ENCODE measurements at places on chromosomes 2 and 18. TPM values are rescaled to one million over a fixed set of nuclear protein-coding genes. Genes with fewer than 3 reads are reported as not detected.
A peak's percentile ranks its signal among the peaks of the same experiment; 100 is the strongest.

DNA sequence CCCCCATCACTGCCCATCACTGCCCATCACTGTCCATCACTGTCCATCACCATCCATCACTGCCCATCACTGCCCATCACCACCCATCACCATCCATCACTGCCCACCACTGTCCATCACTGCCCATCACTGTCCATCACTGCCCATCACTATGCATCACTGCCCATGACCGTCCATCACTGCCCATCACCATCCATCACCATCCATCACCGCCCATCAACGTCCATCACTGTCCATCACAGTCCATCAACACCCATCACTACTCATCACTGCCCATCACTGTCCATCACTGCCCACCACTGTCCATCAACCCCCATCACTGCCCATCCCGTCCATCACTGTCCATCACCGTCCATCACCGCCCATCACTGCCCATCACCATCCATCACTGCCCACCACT, 57.8 kb upstream of the OTOS start:
- DNase-seq = no peak

DNA sequence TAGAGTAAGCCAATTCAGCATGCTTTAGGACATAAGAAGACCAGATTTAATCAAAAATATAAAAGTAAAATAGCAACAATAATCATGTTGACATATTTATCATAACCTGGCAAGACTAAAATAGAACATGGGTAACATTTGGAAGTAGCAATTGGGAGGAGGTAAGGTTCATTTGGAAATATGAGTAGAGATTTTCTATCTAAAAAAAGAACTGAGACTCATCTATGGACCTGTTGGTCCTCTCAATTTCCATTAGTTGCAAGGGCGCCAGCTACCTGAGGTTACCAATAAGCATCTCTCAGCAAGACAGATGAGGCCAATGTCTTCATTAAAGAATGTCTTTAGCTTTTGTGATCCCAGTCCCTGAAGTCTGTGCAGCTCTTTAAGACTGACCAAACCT, 196.0 kb downstream of the IRS1 start:
- no peak for DNase-seq

DNA sequence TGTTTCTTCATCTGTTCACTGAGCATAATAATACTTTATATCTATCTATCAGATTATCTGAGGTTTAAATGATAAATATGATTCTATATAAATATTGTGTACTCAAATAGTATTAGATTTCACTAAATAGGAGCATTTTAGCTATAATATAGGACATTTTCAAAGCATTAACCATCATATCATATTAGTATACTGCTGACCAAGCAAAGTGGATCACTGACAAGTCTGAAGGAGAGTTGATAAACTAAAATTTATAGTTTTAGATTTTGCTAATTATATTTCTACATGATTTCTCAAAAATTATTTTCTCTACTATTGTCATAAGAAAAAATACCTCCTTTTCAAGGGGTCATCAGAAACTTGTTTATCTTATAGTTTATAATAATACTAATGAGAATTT, 937.8 kb upstream of the LRATD1 start:
- no peak for DNase-seq

- no peak for DNase-seq
These were observed 8.3 kb upstream of the RPS7 start for GRCh38 chr2:3566806-3567205.

- DNase-seq = no peak
These were observed 44.2 kb downstream of the DPYSL5 start for GRCh38 chr2:26892133-26892532.

- DNase-seq = no peak
These were observed 22.4 kb downstream of the CRYGD start for GRCh38 chr2:208101716-208102631.

DNA sequence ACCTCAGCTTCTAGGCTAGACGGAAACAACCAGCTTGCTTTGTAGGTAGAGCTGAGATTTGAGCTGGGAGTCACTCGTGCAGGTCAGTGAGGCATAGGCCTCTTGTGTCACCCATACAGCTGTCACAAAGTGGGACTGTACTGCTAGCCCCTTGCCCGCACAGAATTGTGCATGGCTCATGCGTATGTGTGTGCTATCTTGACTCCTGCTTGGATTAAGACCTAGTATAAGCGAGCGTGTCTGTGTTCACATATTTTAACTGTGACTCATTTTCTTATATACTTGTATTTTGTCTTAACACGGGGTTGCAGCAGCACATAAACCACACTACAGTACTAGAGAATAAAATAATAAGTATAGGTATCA, 20.1 kb downstream of the CEP68 start:
- DNase-seq = no peak

DNA sequence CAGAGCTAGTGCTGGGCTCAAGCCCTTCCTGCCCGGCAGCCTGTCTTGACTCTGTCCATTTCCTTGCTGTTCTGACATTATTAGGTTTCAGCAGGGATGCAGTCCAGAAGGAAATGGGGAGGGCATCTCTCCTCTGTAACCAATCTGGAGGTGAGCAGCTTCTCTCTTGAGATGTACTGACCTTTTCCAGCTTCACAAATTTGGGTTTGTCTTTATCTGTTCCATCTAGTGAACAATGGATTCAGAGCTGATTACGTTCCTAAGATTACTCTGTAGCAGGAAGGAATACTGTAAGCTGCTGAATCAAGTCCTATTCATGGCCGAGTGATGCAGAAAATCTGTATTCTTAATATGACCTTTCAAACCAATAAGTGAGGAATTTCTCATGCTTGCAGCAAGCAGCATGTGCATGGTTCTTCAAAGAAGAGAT, 11.0 kb downstream of the PLA2R1 start:
- DNase-seq = no peak

DNA sequence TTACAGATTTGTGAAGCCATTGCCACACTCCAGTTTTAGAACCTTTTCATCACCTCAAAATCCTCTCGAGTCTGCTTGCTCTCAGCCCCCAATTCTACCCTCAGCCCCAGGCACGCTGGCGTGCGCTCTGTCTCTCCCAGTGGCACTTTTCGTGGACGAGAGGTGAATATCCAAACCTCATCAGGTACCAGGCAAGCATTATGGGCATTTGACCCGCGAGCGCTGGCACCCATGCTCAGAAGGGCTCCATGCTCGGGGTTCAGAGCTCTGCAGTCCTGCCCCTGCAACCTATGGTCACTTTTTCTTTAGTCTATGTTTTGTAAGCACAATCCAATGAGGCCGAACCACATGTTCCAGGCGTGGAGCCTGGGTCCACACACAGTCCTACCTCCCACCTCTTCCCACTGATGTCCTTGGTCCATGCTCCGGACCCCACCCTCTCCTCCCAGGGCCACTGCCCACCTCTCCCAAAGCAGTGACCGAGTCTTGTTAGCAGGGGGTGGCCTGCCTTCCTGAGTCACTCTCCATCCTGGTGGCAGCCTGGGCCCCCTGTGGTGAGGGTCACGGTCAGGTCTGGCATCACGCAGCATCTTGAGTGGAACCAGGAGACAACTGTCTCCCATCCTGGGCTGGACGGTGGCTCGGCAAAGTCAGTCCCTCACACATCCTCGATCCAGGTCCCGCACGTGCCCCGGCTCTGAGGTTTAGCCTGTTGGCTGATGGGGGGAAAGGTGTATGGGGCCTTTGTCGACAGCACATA, 256.9 kb downstream of the NDUFA10 start:
- peak; percentile 21 for DNase-seq

GRCh38 chr2:55487686-55488085, 31.8 kb upstream of the CFAP36 start:
- DNase-seq = no peak

- no peak for DNase-seq
These were observed 164.1 kb upstream of the CCDC68 start for GRCh38 chr18:55123361-55123760.

- DNase-seq = no peak
These were observed 9.7 kb upstream of the SLC39A10 start for GRCh38 chr2:195647302-195647701.

- peak; percentile 15 for DNase-seq
These were observed 260.3 kb downstream of the HDAC4 start for GRCh38 chr2:239140346-239141020.

DNA sequence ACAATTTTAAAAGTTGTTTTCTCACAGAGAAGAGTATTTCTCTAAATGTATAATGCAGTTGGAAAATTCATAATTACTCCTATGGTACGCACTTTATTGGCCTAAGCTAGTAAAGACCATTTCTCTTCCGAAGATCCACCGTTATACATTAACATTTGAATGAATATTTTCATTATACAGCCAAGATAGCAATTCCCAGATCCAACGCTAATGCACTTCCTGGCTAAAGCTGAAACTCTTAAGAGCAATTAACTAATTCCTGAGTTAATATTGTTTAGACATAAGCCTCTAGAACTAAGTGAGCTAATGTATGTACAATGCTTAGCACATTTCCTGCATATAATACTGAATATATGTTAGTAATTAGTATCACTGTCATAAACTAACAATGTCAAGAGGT, 56.2 kb downstream of the PDK1 start:
- DNase-seq = no peak

DNA sequence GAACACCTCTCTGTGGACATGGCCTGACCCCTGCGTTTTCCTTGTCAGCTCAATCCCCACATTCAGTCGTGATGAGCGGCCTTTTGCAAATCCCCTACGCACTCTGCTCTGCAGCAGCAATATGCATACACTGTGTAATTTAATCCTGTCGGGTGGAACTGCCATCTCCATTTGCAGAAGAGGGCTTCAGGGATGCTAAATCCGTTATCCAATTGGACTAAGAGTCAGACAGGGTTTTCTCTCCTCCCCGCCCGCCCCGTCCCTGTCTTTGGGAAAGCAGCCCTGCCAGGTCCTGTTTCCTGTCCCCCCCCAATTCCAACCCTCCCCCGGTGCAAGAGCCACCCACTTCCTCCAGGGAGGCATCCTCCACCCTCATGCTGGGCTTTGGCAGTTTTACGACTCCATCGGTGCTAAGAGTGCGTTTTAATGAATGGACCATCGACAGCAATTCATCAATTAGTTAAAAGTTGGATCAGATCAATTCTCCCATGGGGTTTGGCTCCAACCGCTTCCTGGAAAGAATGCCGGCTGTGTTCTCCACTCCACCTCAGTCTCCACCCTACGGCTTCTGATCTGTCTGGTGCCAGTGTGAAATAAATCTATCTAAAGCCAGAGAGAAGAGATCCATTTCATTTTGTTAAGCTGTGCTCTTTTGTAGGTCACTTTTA, 53.5 kb upstream of the ASAP2 start:
- no peak for DNase-seq

DNA sequence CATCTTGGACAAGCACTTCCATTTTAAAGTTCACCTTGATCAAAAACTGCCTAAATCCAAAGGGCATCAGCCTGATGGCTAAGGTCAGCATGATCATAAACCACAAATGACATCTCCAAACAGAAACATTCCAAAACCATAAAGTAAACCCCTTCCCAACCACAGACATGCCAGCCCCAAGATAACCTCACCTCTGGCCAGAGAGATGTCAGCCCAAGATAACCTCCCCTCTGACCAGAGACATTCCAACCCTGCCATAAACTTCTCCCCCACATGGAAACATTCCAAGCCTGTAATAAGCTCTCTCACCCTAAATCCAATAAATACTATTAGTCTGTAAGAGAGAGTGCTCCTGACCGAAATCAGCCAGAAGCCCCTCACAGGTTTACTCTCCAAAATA, 18.6 kb upstream of the MARCO start:
- DNase-seq = no peak

DNA sequence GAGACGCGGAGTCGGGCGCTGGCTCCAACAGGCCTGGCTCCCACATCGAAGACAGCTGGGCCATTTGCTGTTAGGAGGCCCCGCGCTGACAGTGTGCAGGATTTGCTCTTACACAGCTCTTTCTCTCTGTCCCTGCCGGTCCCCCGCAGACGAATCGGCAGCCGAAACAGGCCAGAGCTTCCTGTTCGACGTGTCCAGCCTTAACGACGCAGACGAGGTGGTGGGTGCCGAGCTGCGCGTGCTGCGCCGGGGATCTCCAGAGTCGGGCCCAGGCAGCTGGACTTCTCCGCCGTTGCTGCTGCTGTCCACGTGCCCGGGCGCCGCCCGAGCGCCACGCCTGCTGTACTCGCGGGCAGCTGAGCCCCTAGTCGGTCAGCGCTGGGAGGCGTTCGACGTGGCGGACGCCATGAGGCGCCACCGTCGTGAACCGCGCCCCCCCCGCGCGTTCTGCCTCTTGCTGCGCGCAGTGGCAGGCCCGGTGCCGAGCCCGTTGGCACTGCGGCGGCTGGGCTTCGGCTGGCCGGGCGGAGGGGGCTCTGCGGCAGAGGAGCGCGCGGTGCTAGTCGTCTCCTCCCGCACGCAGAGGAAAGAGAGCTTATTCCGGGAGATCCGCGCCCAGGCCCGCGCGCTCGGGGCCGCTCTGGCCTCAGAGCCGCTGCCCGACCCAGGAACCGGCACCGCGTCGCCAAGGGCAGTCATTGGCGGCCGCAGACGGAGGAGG, 3.5 kb downstream of the GDF7 start:
- DNase-seq = no peak

DNA sequence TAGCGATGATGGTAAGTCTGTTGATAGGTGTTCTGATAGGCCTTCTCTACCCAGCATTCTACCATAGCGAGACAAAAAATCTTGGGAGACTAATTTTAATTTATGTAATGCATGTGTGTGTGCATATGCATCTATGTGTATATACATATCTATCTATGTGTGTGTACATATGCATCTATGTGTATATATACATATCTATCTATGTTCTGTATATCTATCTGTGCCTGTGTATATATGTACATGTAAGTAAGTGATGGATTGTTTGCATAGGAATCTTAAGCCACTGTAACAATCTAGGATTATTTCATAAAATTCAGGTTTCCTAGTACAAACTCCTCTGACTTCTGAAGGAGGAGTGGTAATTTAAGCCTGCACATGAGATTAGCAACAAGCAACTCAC, 197.2 kb upstream of the PXDN start:
- no peak for DNase-seq

IL18R1 gene
- total RNA-seq = 0.67 TPM

TMEM178A gene
- total RNA-seq = 1.9 TPM

LRP1B gene
- total RNA-seq = 0.08 TPM

TMEM200C gene
- 0.24 TPM for total RNA-seq

BMP10 gene
- not detected for total RNA-seq

IL1RN gene
- 0.51 TPM for total RNA-seq

ABCG5 gene
- total RNA-seq = not detected

HTR2B gene
- total RNA-seq = 0.24 TPM

Data from Right ventricle myocardium superior (tissue), 1 donor.